ENCODE measurements at places on chromosomes 1 and 21. TPM values are rescaled to one million over a fixed set of nuclear protein-coding genes. Genes with fewer than 3 reads are reported as not detected.
A peak's percentile ranks its signal among the peaks of the same experiment; 100 is the strongest.

DNA sequence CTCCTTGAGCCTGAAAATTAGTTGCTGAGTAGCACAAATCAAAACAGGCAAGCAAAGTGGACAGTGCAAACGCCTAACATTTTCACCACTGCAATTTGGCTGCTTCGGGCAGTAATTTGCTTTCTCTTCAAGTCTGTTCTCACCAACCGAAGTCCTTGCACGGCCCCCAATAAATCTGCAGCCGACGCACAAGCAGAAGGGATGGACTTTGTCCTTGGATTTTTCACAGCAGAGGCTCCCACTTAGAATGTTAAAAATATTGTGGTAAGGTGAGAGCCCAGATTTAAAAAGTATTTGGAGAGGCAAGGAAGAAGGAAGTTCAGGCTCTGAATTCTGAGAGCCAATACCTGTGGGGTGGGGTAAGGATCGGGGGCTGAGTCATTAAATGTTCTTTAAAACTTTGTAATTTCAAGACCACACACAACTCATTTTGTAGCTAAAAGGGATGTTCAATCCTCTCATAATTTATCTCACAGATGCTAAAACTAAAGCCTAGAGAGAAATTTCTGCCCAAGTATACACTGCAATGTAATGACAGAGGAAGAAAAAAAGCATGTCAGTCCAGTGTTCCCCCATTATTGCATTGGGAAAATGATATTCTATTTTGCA lies 6.2 kb downstream of the CD247 start:
- H3K27ac ChIP-seq = no peak overlapping the region
- H3K36me3 ChIP-seq = no peaks in the 10 kb centered on the region
- no peak overlapping the region for H3K4me3 ChIP-seq
- DNase-seq = no peak

DNA sequence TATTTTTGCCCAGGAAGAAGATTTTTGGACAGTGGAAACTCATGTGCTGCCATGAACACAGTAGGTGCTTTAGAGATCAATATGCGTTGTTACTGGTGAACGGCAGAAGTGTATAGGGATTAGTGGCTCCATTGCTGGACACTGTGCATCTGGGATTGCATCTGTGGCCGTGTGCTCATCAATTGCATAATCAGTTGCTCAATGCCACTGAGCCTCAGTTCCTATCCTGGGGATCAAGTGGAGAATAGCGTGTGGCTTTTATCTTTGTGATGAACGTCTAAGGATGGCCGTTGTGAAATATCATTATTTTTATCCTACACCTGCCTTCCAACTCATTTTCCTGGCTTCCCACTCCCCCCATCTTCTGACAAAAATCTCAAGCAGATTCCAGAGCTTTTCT lies 5.4 kb downstream of the TNN start:
- H3K4me1 ChIP-seq = peaks cover 24% of the 10 kb centered on the region
- H3K4me3 ChIP-seq = no peak overlapping the region
- H3K27me3 ChIP-seq = peaks cover 59% of the 10 kb centered on the region
- DNase-seq = no peak
- H3K36me3 ChIP-seq = no peaks in the 10 kb centered on the region

DNA sequence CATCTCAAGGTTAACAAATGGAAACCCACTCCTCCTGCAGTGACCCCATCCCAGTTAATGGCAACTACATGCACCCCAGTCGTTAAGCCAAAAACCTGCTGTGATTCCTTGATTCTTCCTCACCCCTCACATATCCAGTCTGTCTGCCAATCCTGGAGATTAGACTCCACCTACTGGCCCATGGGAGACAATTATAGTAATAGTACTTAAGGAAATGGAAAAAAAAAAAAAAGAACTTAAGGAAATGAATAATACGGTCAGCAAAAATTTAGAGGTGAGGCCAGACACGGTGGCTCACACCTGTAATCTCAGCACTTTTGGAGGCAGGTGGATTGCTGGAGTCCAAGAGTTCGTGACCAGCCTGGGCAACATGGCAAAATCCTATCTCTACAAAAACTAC lies 7.0 kb downstream of the NOL9 start:
- peak overlapping the region; percentile 75 for H3K27ac ChIP-seq
- H3K4me1 ChIP-seq = peaks cover 26% of the 10 kb centered on the region
- no peak overlapping the region for H3K4me3 ChIP-seq
- no peak for DNase-seq

GRCh38 chr1:59687081-59687480 lies 127.7 kb upstream of the HOOK1 start:
- no peak for DNase-seq
- H3K36me3 ChIP-seq = no peaks in the 10 kb centered on the region
- H3K27me3 ChIP-seq = no peaks in the 10 kb centered on the region
- no peak overlapping the region for H3K4me3 ChIP-seq
- H3K27ac ChIP-seq = no peak overlapping the region

GRCh38 chr21:25818551-25818950 lies 83.8 kb downstream of the GABPA start:
- no peaks in the 10 kb centered on the region for H3K27me3 ChIP-seq
- no peak overlapping the region for H3K4me3 ChIP-seq
- no peak overlapping the region for H3K27ac ChIP-seq
- DNase-seq = no peak
- no peaks in the 10 kb centered on the region for H3K36me3 ChIP-seq

DNA sequence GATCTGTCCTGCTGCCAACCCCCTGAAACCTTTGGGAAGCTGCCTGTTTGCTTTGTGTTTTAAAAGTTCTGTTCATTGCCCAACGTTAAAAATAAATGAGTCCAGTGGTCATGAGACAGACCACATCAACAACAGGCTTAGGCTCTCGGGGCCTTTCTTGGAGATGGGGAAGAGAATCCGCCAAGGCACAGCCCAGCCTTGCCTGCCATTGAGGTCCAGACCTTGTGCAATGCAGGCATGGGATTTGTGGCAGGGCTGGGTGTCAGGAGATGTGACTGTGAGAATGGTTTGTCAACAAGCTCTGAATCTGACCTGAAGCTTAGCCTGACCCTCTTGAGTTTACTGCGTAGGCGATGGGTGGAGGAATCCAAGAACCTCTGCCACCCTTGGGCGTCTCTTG lies 4.2 kb downstream of the SPSB1 start:
- no peak overlapping the region for H3K27ac ChIP-seq
- peaks cover 57% of the 10 kb centered on the region for H3K4me1 ChIP-seq
- no peaks in the 10 kb centered on the region for H3K36me3 ChIP-seq
- no peak for DNase-seq
- H3K4me3 ChIP-seq = no peak overlapping the region
- H3K27me3 ChIP-seq = no peaks in the 10 kb centered on the region

DNA sequence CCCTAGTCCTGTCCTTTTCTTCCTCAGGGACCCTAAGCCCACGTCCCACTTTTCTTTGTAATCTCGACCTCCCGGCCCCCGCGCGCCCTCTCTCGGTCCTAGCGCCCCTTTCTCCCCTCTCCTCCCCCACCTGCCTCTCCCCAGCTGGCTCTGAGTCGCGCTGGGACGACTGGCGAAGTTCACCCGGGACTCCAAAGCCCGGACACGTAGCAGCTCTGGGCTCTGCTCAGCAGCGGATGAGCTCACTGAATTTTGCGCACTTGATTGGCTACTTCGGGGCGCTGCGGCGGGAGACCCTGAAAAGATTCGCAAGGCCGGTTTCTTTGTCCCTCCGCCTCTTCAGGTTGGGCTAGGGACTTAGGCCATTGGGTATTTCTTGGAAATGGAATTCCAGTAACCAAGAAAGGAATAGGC lies 16.3 kb upstream of the ACKR1 start:
- peak; percentile 60 for DNase-seq
- peak overlapping the region; percentile 48 for H3K4me3 ChIP-seq
- peaks cover 86% of the 10 kb centered on the region for H3K27me3 ChIP-seq
- H3K4me1 ChIP-seq = peaks cover 16% of the 10 kb centered on the region

DNA sequence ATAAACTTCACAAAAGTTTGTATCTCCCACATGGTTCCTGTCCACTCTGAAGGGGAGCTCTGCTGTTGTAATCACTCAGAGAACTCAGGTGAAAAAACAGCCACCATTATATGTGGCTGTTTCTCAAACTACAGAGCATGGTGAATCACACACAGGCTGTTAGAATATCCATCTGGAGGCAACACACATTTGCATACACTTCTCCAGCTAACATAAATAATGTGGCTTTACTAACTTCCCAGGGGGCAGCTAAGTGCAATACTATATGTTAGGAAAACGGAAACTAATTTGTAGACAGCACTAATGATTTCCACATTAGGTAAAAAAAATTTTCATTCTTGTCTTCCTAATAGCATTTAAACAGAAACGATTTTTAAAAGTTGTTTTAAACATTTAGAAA lies 49.3 kb downstream of the PTGFR start:
- DNase-seq = no peak
- H3K27me3 ChIP-seq = no peaks in the 10 kb centered on the region
- H3K36me3 ChIP-seq = no peaks in the 10 kb centered on the region
- H3K27ac ChIP-seq = no peak overlapping the region
- H3K4me1 ChIP-seq = no peaks in the 10 kb centered on the region

GRCh38 chr1:34164771-34165391 lies at the start of gene CSMD2:
CSMD2 (minus strand) TSS chr1:34165230; CDS start chr1:34165097, 133 bp downstream.
- peaks cover 42% of the 10 kb centered on the region for H3K4me1 ChIP-seq
- peaks cover 100% of the 10 kb centered on the region for H3K27me3 ChIP-seq
- no peak within 1 kb of the TSS for H3K27ac ChIP-seq
- DNase-seq = peak; percentile 18

- DNase-seq = no peak
- no peak overlapping the region for H3K4me3 ChIP-seq
- no peaks in the 10 kb centered on the region for H3K36me3 ChIP-seq
- no peak overlapping the region for H3K27ac ChIP-seq
- H3K4me1 ChIP-seq = peaks cover 16% of the 10 kb centered on the region
These were observed 24.3 kb upstream of the DISP1 start for GRCh38 chr1:222790520-222790919.

The AGT gene
- 54.6 TPM for total RNA-seq

The ATP1A2 gene
- total RNA-seq = 401 TPM

The NBPF1 gene
- total RNA-seq = 9.7 TPM

The NOS1AP gene
- 6.2 TPM for total RNA-seq

The CACNA1S gene
- not detected for total RNA-seq
